CD4-positive, alpha-beta memory T cell (primary cell): ENCODE measurements at places on chromosomes 5 and 9. TPM values are rescaled to one million over a fixed set of nuclear protein-coding genes. Genes with fewer than 3 reads are reported as not detected.

GRCh38 chr5:97601651-97602050 lies 418.6 kb upstream of the RIOK2 start:
- no peak for DNase-seq

Gene GLRA1
- total RNA-seq = not detected

- DNase-seq = no peak
Observed at GRCh38 chr5:6453937-6454560, 5.4 kb downstream of the UBE2QL1 start.

DNA sequence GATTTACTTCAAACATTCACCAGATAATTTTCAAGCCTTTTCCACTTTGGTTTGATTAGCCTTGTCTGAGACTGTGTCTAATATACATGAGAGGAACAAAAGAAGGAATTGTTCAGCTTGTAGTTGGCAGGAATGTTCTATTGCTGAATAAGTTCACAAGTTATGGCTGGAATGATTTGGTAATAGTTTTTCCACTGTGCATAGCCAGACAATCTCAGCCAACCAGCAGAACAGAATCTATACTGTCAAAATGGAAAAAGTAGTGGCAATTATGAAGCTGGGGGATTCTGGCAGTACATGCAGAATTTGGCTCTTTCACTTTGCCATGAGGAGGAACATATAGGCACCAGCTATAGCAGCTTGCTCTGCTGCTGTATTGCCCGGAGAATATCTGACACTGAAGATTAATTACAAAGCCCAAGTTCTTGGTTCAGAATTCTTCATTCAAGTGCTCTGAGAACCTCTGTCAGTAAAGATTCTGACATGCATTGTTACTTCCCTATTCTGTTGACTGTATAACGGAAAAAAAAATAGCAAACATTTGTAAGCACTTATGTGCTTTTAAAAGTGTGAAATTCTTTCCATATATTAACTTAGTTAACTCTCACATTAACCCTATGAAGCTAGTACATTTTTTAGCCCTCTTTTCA lies 150.6 kb downstream of the PRR16 start:
- no peak for DNase-seq

GRCh38 chr9:36551129-36551528 lies 21.6 kb upstream of the MELK start:
- no peak for DNase-seq

DNA sequence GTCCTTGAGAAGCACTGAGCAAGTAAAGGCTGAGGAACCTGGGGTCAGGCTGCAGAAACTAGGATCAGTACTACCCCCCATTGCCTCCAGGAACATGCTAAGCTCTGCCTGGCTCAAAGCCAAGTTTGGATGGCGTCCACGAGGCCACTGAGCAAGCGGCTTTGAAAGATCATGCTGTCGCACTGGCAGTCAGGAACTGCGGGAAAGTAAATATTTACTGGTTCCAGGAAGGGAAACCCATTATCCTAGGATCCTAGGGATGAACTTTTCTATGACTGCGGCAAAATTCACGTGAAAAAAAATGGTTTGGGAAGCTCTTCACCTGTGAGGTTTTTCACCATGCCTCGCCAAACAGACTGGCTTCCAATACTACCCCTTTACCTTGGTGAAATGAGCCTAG lies 75.3 kb upstream of the PJA2 start:
- no peak for DNase-seq

GRCh38 chr9:82091610-82092009 lies 103.0 kb downstream of the SPATA31D1 start:
- DNase-seq = no peak

GRCh38 chr5:127153031-127153430 lies 79.7 kb upstream of the C5orf63 start:
- DNase-seq = no peak

DNA sequence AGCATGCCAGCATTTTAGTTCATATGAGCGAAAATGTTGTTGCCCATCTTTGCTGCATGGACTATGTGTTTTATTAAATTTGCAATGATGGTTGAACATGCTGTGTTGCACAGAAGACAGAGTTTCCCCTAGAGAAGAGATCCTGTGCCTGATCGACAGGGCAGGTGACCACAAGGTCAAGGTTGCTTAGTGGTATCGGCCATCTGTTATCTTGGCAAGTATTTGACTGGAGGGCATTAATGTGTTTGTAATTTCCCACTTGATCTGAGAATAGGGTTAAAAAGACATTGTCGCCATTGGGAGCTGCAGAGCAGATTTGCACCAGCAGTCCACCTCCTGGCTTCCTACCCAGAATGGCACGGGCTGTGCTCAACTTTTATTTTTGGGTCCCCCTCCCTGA lies 1523.6 kb upstream of the WWC1 start:
- DNase-seq = no peak

Gene PFN3
- total RNA-seq = not detected

- no peak for DNase-seq
Observed at GRCh38 chr9:104858846-104859245, 69.1 kb downstream of the ABCA1 start.

Gene CACFD1
- 2.5 TPM for total RNA-seq
